ENCODE measurements at places on chromosomes 2 and 18.

GRCh38 chr2:112163541-112163981, 25.4 kb downstream of the FBLN7 start:
- no peak for DNase-seq

- no peak for DNase-seq
These were observed 14.5 kb upstream of the VWA3B start for GRCh38 chr2:98072442-98072841.

- DNase-seq, result no peak
These were observed 98.9 kb upstream of the SH3BP4 start for GRCh38 chr2:234852941-234853340.

- DNase-seq, result no peak
These were observed 120.8 kb downstream of the RHBDD1 start for GRCh38 chr2:226956659-226957058.

DNA sequence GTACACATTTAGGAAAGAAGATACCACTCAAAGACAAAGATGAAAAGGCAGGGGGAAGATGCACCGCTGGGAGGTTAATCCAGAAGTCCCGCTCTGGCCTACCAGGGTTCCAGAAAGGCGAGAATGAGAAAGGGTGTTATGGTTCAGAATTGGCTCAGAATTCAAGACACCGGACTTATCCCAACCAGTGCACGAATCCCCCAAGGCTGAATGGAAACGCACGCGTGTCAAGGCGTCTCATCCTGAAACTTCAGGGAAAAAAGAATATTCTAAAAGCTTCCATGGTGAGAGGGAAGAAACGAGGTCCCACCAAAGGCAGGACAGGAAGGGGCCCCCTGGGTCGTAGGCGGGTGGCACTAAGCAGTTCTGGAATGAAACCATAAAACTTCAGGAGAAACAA, 71.9 kb downstream of the SLC66A2 start:
- no peak for DNase-seq

- DNase-seq, result no peak
These were observed 366.9 kb downstream of the NYAP2 start for GRCh38 chr2:225766431-225766830.

DNA sequence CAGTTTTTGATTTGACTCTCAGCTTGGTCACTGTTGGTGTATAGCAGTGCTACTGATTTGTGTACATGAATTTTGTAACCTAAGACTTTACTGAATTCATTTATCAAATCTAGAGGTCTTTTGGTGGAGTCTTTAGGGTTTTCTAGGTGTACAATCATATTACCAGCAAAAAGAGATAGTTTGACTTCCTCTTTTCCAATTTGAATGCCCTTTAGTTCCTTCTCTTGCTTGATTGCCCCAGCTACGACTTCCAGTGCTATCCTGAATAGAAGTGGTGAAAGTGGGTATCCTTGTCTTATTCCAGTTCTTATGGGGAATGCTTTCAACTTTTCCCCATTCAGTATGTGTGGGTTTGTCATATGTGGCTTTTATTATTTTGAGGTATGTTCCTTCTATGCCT, 312.9 kb upstream of the REV1 start:
- no peak for DNase-seq

DNA sequence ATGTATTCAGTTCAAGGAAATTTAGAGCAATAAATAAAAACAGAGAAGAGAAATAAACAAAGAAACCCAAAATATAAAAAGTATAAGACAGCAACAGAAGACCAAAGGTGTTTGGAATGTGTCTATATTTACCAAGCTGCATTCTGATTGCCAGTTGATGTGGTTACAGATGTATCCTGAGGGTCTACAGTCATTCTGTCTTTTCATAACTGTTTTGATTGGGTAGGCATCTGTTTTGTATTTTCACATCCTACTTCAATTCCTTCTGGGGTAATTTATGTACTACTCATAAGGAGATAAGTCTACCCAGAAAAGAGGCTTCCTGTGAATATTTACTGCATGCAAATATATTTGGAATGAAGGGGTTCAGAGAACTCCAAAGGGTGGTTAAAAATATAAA, 596.8 kb upstream of the GCFC2 start:
- no peak for DNase-seq

- DNase-seq, result no peak
These were observed 150.6 kb upstream of the DOCK10 start for GRCh38 chr2:225192869-225193268.

GRCh38 chr2:55175254-55176093, 56.6 kb downstream of the CLHC1 start:
- DNase-seq, result no peak

- no peak for DNase-seq
These were observed 282.5 kb downstream of the SLC8A1 start for GRCh38 chr2:40169430-40169829.

- no peak for DNase-seq
These were observed 791 bp upstream of the CYRIA start for GRCh38 chr2:16666449-16666801.

- DNase-seq, result no peak
These were observed 233.4 kb downstream of the TRIB2 start for GRCh38 chr2:12950174-12950573.

- no peak for DNase-seq
These were observed 111.5 kb downstream of the GALNT3 start for GRCh38 chr2:165682546-165682945.

- DNase-seq, result no peak
These were observed 1.9 kb downstream of the NOP58 start for GRCh38 chr2:202267495-202267894.

DNA sequence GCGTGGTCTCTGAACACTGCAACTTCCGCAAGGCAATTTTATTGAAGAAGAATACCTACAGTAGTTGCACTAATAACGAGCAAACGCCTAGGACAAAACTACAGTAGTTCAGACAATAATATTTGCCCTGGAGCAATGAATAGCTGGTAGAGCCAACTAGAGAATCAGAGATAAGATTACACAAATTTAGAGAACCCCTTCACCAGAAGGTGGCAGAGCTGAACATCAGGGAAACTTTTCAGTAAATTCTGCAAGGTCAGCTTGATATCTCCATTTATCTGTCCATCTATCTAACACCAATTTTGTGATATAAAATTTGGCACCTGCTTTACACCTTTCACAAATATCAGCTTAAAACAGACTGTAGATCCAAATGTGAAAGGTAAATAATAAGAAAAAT, 43.8 kb downstream of the CDH19 start:
- DNase-seq, result no peak
